ENCODE measurements at places on chromosomes 1 and 21. TPM values are rescaled to one million over a fixed set of nuclear protein-coding genes. Genes with fewer than 3 reads are reported as not detected.

DNA sequence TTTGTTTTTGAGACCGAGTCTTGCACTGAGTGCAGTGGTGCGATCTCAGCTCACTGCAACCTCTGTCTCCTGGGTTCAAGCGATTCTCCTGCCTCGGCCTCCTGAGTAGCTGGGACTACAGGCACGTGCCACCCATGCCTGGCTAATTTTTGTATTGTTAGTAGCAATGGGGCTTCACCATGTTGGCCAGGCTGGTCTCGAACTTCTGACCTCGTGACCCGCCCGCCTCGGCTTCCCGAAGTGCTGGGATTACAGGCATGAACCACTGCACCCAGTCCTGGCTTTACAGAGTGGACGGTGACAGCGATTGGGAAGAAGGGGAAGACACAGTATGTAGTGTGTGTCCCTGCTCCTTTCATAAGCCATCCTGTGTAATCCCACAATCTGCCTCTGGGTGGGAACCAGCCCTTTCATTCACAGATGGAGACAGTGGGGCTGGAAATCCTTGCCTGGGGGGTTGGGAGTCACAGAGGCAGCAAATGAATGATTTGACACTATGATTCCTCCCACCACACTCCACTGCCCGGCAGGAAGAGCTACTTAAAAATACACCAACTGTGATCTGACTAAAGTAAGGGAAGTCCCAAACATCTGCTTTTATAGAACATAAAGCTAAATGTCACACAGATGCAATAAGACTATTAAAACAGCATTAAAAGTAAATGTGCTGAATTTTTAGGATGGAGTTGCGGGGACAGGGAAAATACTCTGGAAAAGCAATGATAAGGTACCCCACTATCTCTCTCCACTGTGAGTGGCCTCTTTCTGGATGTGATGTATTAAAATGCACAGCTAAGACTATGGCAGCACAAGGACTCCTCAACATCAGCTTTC, 4.5 kb downstream of the PARP1 start:
- DNase-seq: no peak

DNA sequence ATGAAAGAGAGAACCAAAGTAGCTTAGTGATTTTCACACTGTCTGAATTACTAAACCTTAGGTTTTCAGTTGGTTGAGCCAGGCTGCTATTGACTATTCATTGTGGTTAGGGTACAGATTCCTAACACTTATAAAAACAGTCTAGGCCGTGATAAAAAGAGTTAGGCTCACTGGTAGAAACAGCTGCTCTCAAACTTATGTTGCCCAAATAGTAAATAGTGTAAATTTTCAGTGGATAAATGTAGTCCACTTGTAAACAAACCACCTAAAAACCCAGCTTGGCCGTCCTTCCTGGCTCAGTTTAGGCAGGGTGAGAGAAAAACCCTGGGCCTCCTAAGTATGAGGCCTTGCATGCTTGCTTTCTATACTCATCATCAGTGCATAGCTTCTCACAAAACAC, 34.9 kb downstream of the ARID1A start:
- no peak for DNase-seq

DNA sequence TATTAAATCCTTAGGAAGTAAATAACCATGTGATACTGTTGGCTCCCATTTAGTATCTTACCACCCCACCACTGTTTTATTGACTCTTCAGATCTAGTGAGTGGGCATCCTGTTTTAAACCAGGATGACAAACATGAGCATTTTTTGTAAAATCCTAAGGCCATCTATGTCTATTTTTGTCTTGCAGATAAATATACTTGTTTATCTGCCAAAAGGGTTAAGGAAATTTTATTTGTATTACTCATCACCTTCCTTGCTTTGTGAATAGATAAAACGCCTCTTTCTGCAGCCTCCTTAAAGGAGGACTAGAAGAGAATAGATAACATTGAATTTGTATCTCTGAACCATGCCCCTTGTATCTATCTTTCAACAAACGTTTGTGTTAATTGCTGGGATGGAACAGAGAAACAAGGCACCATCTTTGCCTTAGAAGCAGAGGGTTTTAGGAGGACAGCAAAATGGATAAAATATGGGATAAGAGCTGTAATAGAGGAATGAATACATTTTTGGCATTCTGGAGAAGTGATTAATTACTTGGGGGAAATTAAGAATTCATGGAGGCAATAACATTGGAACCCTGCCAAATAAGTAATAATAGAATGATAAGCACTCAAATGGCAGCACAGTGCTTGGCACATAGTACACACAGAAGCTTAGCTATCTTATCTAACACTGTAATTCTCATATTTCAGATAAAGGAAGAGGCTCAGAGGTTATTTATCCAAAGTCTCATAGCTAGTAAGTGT, 14.7 kb downstream of the YTHDF2 start:
- no peak for DNase-seq

GRCh38 chr1:111768023-111768422, 12.3 kb downstream of the DDX20 start:
- DNase-seq: no peak

GRCh38 chr1:165795894-165796293, 27.2 kb upstream of the TMCO1 start:
- DNase-seq: no peak

GRCh38 chr1:71498542-71498941, 417.7 kb upstream of the ZRANB2 start:
- no peak for DNase-seq

DNA sequence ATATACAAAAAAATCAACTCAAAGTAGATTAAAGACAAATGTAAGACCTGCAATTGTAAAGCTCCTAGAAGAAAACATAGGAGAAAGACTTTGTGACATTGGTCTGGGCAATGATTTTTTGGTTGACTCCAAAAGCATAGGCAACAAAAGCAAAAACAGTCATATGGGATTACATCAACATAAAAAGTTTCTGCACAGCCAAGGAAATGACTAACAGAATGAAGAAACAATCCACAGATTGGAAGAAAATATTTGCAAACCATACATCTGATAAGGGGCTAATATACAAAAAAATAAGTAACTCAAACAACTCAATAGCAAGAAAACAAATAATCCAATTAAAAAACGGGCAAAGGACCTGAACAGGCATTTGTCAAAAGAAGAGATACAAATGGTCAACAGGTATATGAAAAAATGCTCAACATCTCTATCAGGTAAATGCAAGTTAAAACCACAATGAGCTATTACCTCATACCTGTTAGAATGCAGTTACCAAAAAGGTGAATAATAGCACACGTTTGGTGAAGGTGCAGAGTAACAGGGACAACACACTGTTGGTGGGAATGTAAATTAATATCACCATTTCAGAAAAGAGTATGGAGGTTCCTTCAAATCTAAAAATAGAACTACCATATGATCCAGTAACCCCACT, 173.7 kb upstream of the COA6 start:
- DNase-seq: no peak

CR1L gene
- total RNA-seq: not detected
